ENCODE measurements at places on chromosomes 11 and 22.
A peak's percentile ranks its signal among the peaks of the same experiment; 100 is the strongest.

GRCh38 chr22:18031695-18032454 lies 7.5 kb upstream of the MICAL3 start:
- H3K36me3 ChIP-seq: no peaks in the 10 kb centered on the region
- no peak overlapping the region for H3K4me3 ChIP-seq
- no peak for DNase-seq
- H3K27ac ChIP-seq: no peak overlapping the region

- peaks cover 34% of the 10 kb centered on the region for H3K36me3 ChIP-seq
- DNase-seq: no peak
- H3K27ac ChIP-seq: no peak overlapping the region
- H3K27me3 ChIP-seq: no peaks in the 10 kb centered on the region
Observed at GRCh38 chr11:130876931-130877915, 39.1 kb downstream of the SNX19 start.

GRCh38 chr11:44566952-44567875 lies 1.8 kb downstream of the CD82 start:
- H3K4me1 ChIP-seq: peaks cover 54% of the 10 kb centered on the region
- no peaks in the 10 kb centered on the region for H3K27me3 ChIP-seq
- peak overlapping the region; percentile 80 for H3K4me3 ChIP-seq
- H3K27ac ChIP-seq: peak overlapping the region; percentile 72

GRCh38 chr11:85627332-85627997 lies at the start of gene DLG2:
Gene DLG2 (minus strand): TSS chr11:85627344.
- H3K36me3 ChIP-seq: peaks cover 9% of the 10 kb centered on the region
- peak; percentile 39 for DNase-seq
- H3K27me3 ChIP-seq: no peaks in the 10 kb centered on the region
- peaks cover 13% of the 10 kb centered on the region for H3K4me1 ChIP-seq
- peak within 1 kb of the TSS; percentile 85 for H3K27ac ChIP-seq
- H3K4me3 ChIP-seq: peak within 1 kb of the TSS; percentile 98

GRCh38 chr11:86805873-86806310 lies 5.5 kb downstream of the PRSS23 start:
- H3K4me3 ChIP-seq: no peak overlapping the region
- no peaks in the 10 kb centered on the region for H3K27me3 ChIP-seq
- no peaks in the 10 kb centered on the region for H3K36me3 ChIP-seq
- H3K4me1 ChIP-seq: peaks cover 23% of the 10 kb centered on the region
- H3K27ac ChIP-seq: no peak overlapping the region

- no peak for DNase-seq
- H3K4me1 ChIP-seq: peaks cover 39% of the 10 kb centered on the region
- peak overlapping the region; percentile 60 for H3K27ac ChIP-seq
- H3K4me3 ChIP-seq: no peak overlapping the region
- no peaks in the 10 kb centered on the region for H3K36me3 ChIP-seq
Observed at GRCh38 chr11:117816151-117816741, 8.3 kb downstream of the FXYD2 start.

- no peaks in the 10 kb centered on the region for H3K27me3 ChIP-seq
- H3K4me3 ChIP-seq: no peak overlapping the region
- no peak overlapping the region for H3K27ac ChIP-seq
- DNase-seq: no peak
- peaks cover 22% of the 10 kb centered on the region for H3K4me1 ChIP-seq
- peaks cover 34% of the 10 kb centered on the region for H3K36me3 ChIP-seq
Observed at GRCh38 chr22:28791841-28792490, 8.4 kb downstream of the XBP1 start.

DNA sequence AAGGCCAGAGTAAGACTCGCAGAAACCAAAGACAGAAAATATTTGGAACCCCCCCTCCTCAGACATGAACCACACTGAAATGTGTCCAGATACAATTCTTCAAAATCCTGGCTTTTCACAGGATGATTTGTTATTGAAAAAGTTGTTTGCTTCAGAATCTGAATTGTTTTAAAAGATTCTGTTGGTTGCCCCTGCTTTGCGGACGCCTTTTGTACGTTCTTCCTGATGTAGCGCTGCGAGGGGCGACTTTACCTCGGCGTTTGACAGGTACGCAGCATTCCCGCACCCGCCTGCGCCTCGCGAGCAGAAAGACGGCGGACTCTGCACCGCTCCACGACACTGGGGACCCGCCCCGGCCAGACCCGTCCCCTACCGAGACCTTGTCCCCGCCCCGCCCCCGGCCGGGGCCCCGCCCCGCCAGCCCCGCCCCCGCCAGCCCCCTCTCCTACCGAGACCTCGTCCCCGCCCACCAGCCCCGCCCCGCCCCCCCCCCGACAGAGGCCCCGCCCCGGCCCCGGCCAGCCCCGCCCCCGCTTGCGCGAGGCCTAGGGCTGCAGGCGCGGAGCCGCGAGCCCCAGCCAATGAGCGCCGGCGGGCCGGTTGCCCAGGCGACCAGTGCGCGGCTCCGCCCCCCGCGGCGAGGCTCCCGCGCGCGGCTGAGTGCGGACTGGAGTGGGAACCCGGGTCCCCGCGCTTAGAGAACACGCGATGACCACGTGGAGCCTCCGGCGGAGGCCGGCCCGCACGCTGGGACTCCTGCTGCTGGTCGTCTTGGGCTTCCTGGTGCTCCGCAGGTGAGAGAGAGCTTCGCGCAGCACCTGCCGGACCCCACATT lies at the start of gene GLB1L2:
Gene GLB1L2 (plus strand): TSS at position 635 of the 835 bp plus-strand sequence. CDS start 74 bp downstream, at position 709.
- DNase-seq: peak; percentile 79
- H3K27ac ChIP-seq: no peak within 1 kb of the TSS
- H3K4me3 ChIP-seq: peak within 1 kb of the TSS; percentile 66
- no peaks in the 10 kb centered on the region for H3K27me3 ChIP-seq
- H3K36me3 ChIP-seq: no peaks in the 10 kb centered on the region

- DNase-seq: no peak
- H3K4me1 ChIP-seq: no peaks in the 10 kb centered on the region
- H3K27ac ChIP-seq: no peak overlapping the region
- H3K27me3 ChIP-seq: no peaks in the 10 kb centered on the region
- H3K4me3 ChIP-seq: no peak overlapping the region
Observed at GRCh38 chr11:133323354-133323753, 208.9 kb downstream of the OPCML start.

GRCh38 chr11:50080256-50080655 lies 47.6 kb downstream of the OR4C45 start:
- no peak for DNase-seq
- H3K36me3 ChIP-seq: no peaks in the 10 kb centered on the region
- no peak overlapping the region for H3K4me3 ChIP-seq
- H3K27ac ChIP-seq: no peak overlapping the region
- H3K27me3 ChIP-seq: no peaks in the 10 kb centered on the region

- no peak overlapping the region for H3K27ac ChIP-seq
- H3K4me3 ChIP-seq: no peak overlapping the region
- H3K27me3 ChIP-seq: no peaks in the 10 kb centered on the region
- no peak for DNase-seq
- H3K4me1 ChIP-seq: no peaks in the 10 kb centered on the region
- H3K36me3 ChIP-seq: no peaks in the 10 kb centered on the region
Observed at GRCh38 chr11:117715801-117716200, 81.2 kb downstream of the DSCAML1 start.

DNA sequence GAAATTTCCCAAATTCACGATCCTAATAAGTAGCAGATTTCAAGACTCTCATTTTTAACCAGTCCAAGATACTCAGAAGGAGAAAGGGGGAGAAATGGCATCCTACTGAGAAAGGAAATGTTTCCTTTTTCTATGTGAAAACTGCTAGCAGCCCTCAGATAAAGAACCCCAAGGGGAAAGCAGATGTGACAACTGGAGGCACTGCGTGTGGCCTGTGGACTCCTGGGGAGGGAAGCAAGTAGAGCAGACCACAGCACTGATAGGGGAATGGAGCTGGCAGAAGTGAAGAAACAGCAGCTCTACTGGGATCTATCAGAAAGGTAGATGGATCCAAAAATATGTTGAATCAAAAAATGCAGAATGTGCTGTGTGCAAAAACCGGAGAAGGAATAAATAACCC lies 239.7 kb upstream of the API5 start:
- DNase-seq: no peak
- H3K27ac ChIP-seq: no peak overlapping the region
- H3K4me3 ChIP-seq: no peak overlapping the region

- no peak overlapping the region for H3K4me3 ChIP-seq
- no peak overlapping the region for H3K27ac ChIP-seq
- H3K36me3 ChIP-seq: no peaks in the 10 kb centered on the region
Observed at GRCh38 chr22:47276450-47276820, 514.0 kb downstream of the TBC1D22A start.

- peaks cover 12% of the 10 kb centered on the region for H3K4me1 ChIP-seq
- DNase-seq: no peak
- H3K27me3 ChIP-seq: no peaks in the 10 kb centered on the region
- H3K27ac ChIP-seq: no peak overlapping the region
- no peaks in the 10 kb centered on the region for H3K36me3 ChIP-seq
Observed at GRCh38 chr11:75495749-75496304, 29.9 kb downstream of the GDPD5 start.

- no peak for DNase-seq
- no peaks in the 10 kb centered on the region for H3K36me3 ChIP-seq
- H3K27ac ChIP-seq: no peak overlapping the region
- H3K4me3 ChIP-seq: no peak overlapping the region
- no peaks in the 10 kb centered on the region for H3K4me1 ChIP-seq
Observed at GRCh38 chr11:131888230-131888855, 517.9 kb downstream of the NTM start.

- no peaks in the 10 kb centered on the region for H3K27me3 ChIP-seq
- no peak overlapping the region for H3K4me3 ChIP-seq
- H3K4me1 ChIP-seq: no peaks in the 10 kb centered on the region
- no peak for DNase-seq
- no peaks in the 10 kb centered on the region for H3K36me3 ChIP-seq
Observed at GRCh38 chr22:44231233-44231632, 50.5 kb downstream of the PARVG start.

- H3K27ac ChIP-seq: peak overlapping the region; percentile 91
- H3K27me3 ChIP-seq: no peaks in the 10 kb centered on the region
- no peaks in the 10 kb centered on the region for H3K36me3 ChIP-seq
- peak overlapping the region; percentile 76 for H3K4me3 ChIP-seq
- peaks cover 14% of the 10 kb centered on the region for H3K4me1 ChIP-seq
Observed at GRCh38 chr11:124674168-124674517, 439 bp downstream of the SPA17 start.

- no peak overlapping the region for H3K4me3 ChIP-seq
- H3K36me3 ChIP-seq: no peaks in the 10 kb centered on the region
- no peak for DNase-seq
Observed at GRCh38 chr11:104761511-104761910, 136.7 kb downstream of the CASP12 start.

GRCh38 chr11:114129142-114129541 lies 69.6 kb downstream of the ZBTB16 start:
- no peaks in the 10 kb centered on the region for H3K27me3 ChIP-seq
- H3K4me3 ChIP-seq: no peak overlapping the region
- H3K27ac ChIP-seq: no peak overlapping the region
- DNase-seq: no peak

DNA sequence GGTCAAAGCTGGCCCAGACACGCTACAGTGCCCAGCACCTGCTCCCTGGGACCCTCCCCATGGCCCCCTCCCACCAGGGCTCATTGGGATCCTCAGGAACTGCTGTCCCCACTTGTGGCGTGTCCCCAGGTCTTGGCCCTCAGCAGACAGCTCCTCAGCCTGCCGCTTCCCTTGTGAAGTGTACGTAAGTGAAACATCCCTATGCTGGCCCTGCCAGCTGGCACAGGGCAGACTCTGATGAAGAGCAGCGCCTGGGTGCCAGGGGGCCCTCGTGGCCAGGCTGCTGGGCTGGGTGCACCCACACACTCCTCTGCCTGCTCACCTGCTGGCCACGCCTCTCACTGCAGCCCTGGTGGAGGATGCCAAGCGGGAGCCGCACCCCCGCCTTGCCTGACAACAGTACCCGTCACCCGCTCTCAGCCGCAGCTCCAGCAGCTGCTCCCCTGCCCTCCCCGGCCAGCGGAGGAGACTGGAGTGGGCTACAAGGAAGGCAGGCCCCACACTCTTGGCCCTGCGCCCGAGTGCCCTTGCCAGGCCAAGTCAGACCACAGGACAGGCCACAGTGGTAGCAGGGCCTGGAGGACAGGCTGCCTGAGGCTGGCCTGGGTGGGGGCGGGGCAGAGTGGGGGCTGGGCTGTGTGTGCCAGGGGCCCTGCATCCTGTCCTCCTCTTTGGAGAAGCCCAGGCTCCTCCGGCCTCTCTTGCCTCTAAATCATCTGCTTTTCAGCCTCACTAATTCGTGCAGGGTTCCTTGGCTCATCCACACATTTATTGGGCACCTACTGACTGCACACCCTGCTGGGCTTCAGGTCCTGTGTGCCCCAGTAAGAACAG lies 39.5 kb downstream of the IGF2 start:
- H3K4me3 ChIP-seq: no peak overlapping the region
- no peaks in the 10 kb centered on the region for H3K27me3 ChIP-seq
- H3K4me1 ChIP-seq: no peaks in the 10 kb centered on the region
- no peak overlapping the region for H3K27ac ChIP-seq
- no peaks in the 10 kb centered on the region for H3K36me3 ChIP-seq

DNA sequence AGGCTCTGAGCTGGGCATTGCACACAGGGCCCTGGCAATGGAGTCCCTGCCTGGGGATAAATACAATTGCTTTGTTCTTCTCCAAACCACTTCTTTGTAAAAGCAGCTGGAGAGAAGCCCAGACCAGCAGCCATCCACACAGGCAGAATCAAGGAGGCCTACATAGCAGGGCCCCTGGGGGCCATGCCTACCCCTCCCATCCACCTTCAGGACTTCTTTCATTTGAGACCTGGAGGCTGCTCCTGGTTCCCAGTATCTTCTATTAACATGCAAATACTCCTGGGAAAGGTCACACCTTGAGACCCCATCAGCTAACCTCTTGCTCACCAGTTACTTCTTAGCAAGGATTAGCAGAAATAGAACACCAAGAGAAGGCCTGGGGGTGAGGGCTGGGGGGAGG lies 511.1 kb downstream of the SOX6 start:
- no peaks in the 10 kb centered on the region for H3K27me3 ChIP-seq
- no peaks in the 10 kb centered on the region for H3K4me1 ChIP-seq
- H3K27ac ChIP-seq: no peak overlapping the region
- H3K36me3 ChIP-seq: no peaks in the 10 kb centered on the region
- no peak overlapping the region for H3K4me3 ChIP-seq
- DNase-seq: no peak

DNA sequence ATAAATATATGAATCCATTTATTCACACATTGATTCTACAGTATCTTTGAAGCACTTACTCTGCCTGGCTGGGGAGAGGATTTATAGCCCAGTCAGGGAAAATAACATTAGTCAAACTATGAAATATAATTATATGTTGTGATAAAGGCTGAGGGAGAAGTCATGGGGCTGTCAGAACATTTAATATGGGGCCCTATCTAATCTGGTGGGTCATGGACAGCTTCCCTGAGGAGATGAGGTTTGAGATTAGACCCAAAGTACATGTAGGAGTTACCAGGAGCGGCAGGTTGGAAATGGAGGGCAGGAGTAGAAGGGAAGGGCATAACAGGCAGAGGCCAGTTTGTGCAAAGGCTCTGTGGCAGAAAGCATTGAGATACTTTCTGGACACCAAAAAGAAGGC lies 86.2 kb downstream of the DEPDC5 start:
- H3K4me3 ChIP-seq: no peak overlapping the region
- no peak overlapping the region for H3K27ac ChIP-seq
- H3K36me3 ChIP-seq: peaks cover 14% of the 10 kb centered on the region

DNA sequence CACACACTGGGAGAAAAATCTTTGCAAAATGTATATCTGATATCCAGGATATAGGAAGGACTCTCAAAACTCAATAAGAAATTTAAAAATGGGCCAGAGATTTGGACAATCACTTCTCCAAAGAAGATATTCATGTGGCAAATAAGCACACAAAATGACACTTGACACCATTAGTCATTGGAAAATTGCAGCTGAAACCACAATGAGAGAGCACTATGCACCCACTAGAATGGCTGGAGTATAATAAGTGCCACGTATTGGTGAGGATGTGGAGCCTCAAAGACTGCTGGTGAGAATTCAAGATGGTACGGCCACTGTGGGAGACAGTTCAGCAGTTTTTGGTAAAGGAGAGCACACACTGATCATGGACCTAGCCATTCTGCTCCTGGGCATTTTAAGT lies 12.8 kb upstream of the OSBPL5 start:
- H3K27ac ChIP-seq: no peak overlapping the region
- no peaks in the 10 kb centered on the region for H3K4me1 ChIP-seq
- DNase-seq: no peak
- H3K27me3 ChIP-seq: no peaks in the 10 kb centered on the region
- H3K4me3 ChIP-seq: no peak overlapping the region
